ENCODE measurements at places on chromosomes 4 and X. TPM values are rescaled to one million over a fixed set of nuclear protein-coding genes. Genes with fewer than 3 reads are reported as not detected.

The SMIM10 gene
- 3.1 TPM for total RNA-seq

The PNMA3 gene
- total RNA-seq, result not detected

The PALLD gene
- total RNA-seq, result 16.0 TPM

The MUC7 gene
- not detected for total RNA-seq

The PDE5A gene
- 8.2 TPM for total RNA-seq

The PCDH18 gene
- total RNA-seq, result 224 TPM
